ENCODE measurements at places on chromosomes 6 and 20. TPM values are rescaled to one million over a fixed set of nuclear protein-coding genes. Genes with fewer than 3 reads are reported as not detected.

WFDC8 gene
- total RNA-seq, result not detected

DNA sequence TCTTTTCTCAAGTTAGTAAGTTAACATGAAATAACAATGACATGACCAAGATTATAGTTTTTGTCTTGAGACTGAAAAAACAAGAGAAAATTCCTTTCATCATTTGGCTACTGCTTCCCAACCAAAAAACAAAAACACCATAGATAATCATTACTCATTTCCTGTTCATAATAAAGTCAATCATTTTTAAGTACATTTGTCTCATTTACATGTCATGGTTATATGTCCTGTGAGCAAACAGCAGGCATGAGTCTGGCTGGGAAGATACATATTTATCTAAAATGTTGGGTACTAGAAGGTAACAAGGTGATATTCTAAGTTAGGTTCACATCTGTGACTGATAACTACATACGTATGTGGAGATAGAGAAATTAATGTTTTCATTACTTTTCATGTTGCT is 180.5 kb downstream of the ISM1 start:
- DNase-seq, result peak; percentile 59

DNA sequence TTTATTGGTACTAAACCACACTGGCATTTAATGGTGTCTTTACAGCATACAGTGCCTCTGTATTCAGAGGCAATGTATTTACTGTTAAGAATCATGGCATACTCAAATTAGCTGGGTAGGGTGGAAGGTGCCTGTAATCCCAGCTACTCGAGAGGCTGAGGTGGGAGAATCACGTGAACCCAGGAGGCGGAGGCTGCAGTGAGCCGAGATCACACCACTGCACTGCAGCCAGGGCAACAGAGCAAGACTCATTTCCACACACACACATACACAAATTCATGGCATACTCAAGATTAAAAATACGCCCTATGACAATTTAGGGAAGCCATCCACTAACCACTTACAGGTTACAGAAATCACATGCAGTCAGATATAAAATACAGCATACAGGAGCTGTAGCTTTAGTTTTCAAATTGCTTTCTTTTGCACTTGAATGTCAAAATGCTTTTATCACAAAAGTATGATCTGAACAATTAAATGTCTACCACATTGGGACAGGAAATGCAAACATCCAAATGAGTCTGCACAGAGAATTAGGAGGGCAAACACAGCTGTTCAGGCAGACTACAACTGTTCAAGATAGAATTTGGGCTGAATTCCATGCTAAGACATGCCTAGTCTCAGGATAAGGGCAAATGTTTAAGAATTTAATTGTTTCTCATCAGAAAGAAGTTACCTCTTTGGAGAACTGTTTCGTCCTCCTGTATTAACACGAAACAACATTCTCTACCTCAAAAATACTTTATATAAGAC is 36.4 kb downstream of the CSNK2A1 start:
- no peak for DNase-seq

DNA sequence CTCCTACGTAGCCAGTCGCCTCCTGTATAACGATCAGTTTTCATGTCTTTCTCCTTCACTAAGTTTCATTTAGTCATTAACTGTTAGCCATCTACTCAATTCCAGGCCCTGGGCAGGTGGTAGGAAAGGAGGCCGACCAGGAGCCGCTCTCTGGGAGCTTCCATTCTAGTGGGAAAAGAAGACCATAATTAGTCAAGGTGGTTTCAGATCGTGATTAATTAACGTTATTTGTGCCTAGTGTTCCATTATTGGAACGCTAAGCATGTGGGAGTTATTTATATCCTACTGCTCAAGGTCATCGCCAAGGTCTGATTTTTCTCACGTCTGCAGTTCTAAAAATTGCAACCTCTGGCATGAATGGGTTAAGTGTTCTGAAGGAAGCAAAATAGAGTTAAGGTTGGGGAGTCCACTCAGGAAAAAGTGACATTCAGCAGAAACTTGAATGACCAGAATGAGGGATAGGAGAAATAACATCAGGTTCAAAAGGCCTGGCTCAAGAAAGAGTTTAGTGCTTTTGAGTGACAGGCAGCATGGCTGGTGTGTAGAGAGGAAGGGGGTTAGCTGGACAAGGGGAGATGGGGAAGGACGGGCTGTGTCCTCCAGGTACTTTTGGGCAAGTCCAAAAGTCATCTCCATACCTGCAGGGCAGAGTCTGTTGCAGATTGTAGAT is 812 bp downstream of the SLC9A8 start:
- DNase-seq, result no peak

DNA sequence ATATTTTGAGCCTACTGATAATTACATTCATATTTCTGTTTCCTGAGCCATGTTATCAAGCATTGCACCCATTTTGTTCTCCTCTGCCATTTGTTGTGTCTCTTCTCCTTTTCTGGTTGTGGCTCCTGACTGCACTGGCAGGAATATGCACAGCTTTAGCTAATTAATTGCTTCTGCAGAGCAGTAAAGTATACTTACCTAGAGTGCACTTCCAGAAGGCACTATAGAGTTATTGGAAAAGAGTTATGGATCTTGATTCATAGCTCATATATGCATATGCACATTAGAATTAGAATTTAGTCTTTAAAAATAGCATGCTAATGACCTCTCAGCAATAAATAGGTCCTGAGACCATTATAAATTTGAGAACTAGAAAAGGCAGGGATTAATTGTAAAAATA is 262.6 kb downstream of the NKAIN2 start:
- DNase-seq, result no peak

GRCh38 chr6:46876126-46876525 is 45.6 kb downstream of the ADGRF5 start:
- peak; percentile 99 for DNase-seq

EYS gene
- 0.10 TPM for total RNA-seq

- no peak for DNase-seq
Observed at GRCh38 chr6:75481936-75482593, 11.5 kb downstream of the FILIP1 start.

DNA sequence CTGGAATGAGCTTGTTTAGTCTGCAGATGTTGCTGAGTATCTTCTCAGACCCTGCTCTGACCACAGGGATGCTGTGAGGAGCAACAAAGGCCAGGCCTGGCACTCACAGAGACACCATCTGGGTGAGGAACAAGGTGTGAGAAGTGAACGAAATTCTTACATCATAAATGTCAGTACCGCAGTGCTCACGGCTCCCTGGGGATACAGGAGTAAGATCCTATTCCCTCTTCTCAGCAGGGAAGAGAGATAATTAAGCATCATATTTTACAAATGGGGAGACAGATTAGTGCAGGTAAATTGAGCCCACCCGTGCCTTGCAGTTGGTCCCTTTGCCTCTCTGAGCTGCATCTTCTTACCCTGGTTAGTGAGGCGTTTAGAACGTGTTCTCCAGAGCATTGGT is 106.2 kb downstream of the DTD1 start:
- DNase-seq, result no peak

GRCh38 chr6:82178759-82179112 is 68.8 kb downstream of the IBTK start:
- no peak for DNase-seq

DNA sequence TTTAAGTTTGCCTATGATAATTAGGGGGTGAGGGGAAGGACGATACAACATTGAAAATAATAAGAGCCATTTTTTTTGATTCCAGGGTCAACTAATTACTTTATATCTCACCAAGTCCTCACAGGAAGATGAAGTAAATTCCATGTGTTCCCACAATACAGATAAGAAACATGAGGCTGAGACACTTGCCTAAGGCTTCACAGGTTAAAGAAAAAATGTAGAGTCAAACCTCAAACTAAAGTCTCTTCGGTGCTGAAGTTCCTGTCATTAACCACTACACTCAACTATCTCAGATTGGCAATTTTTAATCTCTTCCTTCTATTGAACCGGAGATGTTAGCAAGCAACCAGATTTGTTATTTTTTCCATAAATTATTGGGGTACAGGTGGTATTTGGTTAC is 33.0 kb downstream of the MRAP2 start:
- no peak for DNase-seq

DNA sequence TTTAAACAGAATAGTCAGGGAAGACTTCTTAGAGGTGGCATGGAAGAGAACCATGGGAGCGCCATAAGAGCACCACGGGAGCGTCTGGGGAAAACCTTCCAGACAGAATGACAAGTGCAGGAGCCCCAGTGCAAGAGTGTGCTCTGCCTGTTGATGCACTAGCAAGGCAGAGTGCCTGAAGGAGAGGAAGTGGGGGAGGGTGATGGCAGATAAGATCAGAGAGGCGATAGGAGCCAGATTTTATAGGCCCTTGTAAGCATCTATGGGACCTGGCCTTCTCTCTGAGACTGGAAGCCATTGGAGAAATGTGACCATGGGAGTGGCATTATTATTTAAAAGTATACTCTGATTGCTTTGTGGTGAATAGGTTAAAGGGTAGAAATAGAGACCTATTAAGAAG is 13.1 kb downstream of the FUCA2 start:
- no peak for DNase-seq

DNA sequence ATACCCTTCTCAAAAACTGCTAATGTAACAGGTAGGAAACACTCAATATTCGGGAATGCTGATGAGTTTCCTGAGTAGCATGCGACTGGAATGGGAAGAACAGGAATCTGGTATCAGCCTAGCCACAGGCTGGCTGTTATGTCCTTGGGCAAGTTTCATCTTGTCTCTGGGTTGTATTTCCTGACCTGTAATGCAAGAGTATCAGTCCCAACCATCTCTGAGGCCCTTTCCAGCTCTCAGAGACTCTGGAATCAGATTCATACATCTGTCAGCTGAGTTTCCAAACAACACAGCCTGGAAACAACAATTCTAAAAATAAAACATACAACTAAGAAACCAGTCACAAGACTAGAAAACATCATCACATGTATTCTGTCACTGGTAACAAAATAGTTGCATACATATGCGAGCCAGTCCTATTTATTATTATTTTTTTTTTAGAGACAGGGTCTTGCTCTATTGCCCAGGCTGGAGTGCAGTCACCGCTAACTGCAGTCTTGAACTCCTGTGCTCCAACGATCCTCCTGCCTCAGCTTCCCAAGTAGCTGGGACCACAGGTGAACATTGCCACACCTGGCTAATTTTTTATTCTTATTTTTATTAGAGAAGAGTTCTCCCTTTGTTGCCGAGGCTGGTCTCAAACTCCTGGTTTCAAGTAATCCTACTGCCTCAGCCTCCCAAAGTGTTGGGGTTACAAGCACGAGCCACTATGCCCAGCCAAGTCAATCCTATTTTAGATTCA is 16.7 kb upstream of the TFAP2A start:
- no peak for DNase-seq

GRCh38 chr6:69216127-69216526 is 580.7 kb downstream of the LMBRD1 start:
- DNase-seq, result no peak

ARFGEF3 gene
- 8.7 TPM for total RNA-seq

- no peak for DNase-seq
Observed at GRCh38 chr20:4454111-4454510, 267.6 kb upstream of the PRND start.

DNA sequence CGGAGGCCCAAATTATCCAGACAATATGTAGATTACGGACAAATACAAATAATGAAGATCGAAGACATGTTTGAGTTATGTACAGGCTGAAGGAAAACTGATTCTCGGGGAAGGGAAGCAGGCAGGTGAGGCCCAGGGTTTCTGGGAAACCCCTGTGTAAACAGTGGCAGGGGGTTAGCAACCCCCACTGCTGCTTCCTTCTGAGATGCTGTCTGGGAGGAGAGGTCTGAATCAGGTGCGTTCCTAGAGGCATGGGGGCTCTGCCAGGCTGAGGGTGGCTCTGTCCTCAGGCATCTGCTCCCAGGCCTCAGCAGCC is 7.2 kb upstream of the MDGA1 start:
- DNase-seq, result no peak

- no peak for DNase-seq
Observed at GRCh38 chr6:37757381-37757780, 59.7 kb upstream of the MDGA1 start.

ANGPT4 gene
- total RNA-seq, result not detected

- no peak for DNase-seq
Observed at GRCh38 chr6:143961886-143962878, 45.9 kb downstream of the PLAGL1 start.

PLTP gene
- total RNA-seq, result 10.4 TPM

FRS3 gene
- 2.0 TPM for total RNA-seq

DNA sequence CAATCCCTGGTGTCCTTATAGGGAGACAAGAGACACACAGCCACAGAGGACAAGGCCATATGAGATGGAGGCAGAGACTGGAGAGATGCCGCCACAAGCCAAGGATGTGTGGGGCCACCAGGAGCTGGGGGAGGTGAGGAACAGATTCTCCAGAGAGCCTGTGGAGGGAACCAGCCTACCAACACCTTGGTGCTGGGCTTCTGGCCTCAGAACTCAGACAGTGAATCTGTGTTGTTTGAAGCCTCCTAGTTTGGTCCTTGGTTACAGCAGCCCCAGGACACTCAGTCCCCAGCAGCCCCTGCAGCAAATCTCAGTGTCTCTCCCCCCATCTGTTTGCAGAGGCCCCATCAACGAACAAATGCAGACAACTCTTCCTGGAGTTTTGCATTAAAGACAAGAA is 73.2 kb upstream of the BHLHE23 start:
- no peak for DNase-seq

- DNase-seq, result no peak
Observed at GRCh38 chr6:90534337-90535025, 52.4 kb downstream of the MAP3K7 start.

SLC22A7 gene
- total RNA-seq, result not detected

Measured in renal cortical epithelial cell (primary cell).